ENCODE measurements at places on chromosomes 2 and 18.
A peak's percentile ranks its signal among the peaks of the same experiment; 100 is the strongest.

DNA sequence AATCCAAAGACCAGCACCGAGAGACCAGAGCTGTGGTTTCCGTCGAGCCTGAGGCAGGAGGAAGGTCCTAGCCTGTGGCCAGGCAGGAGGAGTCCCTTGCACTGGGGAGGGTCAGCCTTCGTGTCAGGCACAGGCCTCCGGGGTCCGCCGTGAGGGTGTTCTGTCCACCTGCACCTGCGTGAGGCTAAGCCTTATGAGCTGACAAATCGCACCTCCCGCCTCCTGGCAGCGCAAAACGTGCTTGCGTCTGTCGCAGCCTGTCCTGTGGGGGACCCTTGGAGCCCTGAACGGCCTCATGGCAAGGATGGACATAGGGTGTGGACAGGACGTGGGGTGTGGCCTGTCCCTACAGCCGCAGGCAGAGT, 73.3 kb downstream of the KCNG2 start:
- no peak for DNase-seq

DNA sequence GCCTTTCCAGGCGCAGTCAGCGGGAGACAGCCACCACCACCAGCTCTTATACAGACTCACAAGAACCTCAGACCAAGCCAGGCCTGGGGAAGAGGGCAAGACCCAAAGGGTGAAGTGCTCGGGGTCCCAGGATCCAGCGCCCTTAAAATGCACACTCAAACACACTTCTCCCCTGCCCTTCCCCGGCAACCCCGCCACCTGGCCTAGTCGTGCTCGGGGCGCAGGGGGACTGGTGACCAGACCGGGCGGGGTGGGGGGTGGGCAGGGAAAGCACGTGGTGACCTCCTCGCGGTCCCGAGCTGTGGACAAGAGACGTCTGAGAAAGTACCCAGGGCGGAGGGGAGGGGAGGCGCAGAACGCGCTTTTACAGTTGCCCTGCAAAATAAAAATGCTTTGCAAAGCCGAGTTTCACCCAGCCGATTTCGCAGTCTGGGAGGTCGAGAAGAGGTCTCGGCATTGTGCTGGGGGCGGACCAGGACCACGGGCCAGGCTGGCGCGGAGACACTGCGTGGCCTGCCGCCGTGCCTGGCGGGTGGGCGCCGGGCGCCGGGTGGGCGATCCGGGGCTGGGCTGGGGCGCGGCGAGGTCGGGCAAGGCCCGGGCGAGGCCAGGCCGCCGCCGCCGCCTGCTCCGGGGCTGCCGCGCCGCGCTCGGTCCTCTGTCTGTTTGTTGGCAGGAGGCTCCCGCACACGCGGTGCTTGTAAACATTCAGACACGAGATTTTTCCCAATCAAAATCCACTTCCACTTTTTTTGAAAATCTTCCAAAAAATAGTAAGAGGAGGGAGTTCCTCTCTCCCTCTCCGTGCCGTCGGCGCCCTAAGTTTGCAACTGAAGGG, 2.0 kb downstream of the BCL11A start:
- DNase-seq: no peak

- DNase-seq: no peak
Measured at GRCh38 chr2:216645636-216645950, 12.4 kb downstream of the IGFBP2 start.

- DNase-seq: no peak
Measured at GRCh38 chr2:42029639-42030199, 18.1 kb upstream of the PKDCC start.

- no peak for DNase-seq
Measured at GRCh38 chr2:58727981-58728656, 487.0 kb upstream of the FANCL start.

DNA sequence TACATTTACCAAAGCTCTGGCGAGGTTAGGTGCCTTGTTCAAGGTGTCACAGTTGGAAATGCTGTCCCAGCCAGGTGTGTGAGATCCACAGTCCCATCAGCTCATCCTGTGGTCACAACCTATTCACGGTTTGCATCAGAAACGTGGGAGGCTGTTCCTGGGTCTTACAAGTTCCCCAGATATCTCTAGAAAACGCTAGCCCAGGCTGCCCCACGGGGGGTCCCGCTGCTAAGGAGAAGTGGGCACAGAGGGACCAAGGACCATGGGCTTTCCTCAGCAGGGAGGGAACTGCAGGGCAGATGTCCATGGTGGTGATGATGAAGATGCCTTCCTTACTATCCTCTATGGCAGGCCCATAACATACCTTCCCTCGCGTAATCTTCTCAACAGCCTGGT, 649 bp downstream of the FECH start:
- peak; percentile 30 for DNase-seq

DNA sequence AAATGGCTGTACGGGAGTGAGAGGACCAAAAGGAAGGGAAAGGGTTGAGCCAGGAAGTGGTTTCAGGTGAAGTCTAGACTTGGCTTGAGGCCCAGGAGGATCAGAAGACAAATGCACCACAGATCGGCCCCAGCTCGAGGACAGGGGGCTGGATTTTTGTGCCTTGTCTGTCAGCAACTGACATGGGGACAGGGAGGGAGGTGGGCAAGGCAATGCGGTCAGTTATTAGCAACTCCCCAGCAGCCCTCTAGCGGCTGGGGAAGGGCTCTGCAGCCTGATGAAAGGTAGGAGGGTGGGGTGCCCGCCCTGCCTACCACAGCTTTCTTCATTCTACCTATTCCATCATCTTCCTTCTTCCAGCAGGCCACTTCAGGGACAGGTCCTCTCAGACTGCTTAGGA, 50.0 kb downstream of the CPO start:
- peak; percentile 23 for DNase-seq

DNA sequence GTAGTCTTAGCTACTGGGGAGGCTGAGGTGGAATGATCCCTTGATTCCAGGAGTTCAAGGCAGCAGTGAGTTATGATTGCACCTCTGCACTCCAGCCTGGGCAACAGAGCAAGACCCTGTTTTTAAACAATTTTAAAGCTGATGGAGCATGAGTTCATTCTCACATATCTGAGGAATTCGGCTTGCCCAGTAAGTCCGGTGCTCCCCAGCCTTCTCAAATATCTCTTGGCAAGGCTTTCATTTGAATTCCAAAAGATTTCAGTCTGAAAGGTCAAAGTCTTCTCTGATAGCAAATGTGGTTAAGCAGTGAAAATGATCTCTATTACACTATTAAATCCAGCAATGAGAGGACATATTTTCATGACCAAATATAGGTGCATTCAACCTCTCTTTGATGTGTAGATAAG, 27.9 kb downstream of the PIEZO2 start:
- DNase-seq: no peak

DNA sequence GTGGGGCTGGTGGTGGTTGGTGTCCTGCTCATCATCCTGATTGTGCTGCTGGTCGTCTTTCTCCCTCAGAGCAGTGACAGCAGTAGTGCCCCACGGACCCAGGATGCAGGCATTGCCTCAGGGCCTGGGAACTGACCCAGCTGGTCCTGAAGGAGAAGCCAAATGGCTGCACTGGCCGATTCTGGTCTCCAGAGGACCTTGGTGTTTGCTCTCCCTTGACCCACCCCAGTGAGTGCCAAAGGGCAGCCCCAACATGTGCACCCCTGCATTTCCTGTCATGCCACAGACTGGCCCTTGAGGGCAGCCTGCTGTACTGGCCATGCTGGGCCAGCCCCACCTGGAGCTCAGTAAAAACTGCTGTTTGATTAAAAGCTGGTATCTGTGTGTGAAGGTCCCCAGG, 2.5 kb upstream of the RNF181 start:
- DNase-seq: no peak

GRCh38 chr2:156884216-156884615, 373.3 kb upstream of the GALNT5 start:
- no peak for DNase-seq

GRCh38 chr2:224041554-224041953, 2.5 kb upstream of the SERPINE2 start:
- no peak for DNase-seq

- peak; percentile 42 for DNase-seq
Measured at GRCh38 chr18:53796040-53796729, 428.3 kb downstream of the MBD2 start.

DNA sequence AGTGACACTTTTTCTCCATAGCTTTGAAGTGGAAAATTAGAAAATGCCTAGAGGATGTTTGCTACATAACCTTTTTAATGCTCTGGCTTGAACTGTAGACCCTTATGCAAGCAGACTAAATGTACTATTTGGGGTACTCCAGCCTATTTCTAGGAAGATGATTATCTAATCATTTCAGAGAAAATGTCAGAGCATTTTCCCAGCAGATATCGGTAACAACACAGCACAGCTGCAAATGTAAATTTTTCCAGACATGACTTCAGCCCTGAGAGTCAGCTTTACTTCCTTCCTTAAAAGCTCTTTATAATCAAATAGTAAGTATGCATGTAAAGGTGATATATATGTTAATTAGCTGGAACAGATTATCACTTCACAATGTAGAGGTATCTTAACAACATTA, 1647.1 kb downstream of the SUCLG1 start:
- DNase-seq: no peak

DNA sequence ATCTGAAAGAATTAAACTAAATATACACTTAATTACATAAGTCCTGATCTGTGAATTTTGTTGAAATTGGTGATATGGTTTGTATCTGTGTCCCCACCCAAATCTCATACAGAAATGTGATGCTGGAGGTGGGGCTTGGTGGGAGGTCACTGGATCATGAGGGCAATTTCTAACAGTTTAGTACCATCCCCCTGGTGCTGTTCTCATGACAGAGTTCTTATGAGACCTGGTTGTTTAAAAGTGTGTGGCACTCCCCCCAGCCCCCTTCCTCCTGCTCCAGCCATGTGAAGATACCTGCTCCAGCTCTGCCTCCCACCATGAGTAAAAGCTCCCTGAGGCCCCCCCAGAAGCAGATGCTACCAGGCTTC, 18.7 kb downstream of the FEZ2 start:
- no peak for DNase-seq

DNA sequence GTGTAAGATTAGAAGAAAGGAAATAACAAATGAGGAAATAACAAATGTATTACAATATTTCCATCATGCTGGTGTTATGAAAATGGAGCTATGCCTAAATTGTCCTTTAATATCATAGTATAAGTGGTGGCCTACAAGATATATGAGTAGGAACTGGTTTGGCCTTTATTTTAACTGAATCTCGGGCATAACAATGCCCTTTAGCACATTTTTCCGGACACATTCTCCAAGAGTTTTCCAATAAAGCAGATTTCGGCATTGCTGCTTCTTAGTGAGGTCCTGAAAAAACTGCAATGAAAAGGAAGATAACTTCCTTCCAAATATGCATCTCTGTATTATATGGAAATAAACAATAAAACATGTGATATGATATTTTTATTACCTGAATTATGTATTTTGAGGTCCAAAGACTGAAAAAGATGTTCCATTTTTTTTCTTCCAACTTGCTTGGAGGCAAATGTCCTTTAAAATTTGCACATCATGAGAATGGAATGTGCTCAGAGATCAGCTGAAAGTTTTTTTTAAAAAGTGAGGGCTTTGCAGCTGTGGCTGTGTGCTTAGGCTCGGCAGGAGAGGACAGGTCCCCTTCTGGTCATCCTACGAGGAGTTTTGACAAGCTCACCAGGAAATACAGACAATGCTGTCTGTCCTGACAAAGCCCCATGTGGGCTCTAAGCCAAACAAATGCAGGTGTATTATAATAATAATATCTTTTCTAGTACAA, 132.3 kb upstream of the RND3 start:
- DNase-seq: no peak

DNA sequence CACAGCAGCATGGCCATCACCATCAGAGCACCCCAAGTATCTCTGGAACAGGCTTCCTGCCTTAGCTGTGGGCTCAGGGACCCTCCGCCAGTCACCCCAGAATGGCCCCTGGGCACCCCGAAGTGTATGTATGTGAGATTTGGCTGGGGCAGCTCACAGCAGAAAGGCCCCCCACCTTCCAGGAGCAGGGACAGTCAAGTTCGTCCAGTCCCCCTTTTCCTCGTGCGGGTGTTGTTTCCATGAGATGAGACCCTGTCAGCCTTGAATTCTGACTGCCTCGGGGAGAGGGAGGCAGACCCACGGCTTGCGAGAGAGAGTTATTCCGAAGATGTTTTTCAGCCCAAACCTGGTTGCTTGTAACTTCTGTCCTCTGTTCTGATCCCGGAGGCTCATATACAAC, 290.9 kb upstream of the HDAC4 start:
- no peak for DNase-seq

GRCh38 chr2:237134321-237135230, 48.9 kb downstream of the COPS8 start:
- DNase-seq: no peak

DNA sequence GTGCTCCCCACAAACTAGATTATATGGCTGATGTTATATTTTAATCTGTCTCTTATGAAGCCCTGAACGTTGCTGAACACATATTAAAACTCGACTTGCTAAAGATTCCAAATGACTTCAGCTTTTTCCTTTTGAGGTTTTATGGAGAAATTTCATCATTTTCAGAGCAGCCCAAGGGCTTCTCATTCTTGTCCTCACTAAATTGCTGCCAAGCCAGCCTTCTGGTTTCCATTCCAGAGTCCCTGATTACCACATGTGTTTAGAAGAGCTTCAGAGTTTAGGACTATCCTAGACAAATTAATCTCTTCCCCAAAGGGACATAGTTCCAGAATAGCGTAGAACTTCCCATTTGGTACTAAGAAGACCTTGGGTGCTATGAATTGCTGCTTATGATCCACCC, 77.8 kb upstream of the CCDC195 start:
- no peak for DNase-seq

- no peak for DNase-seq
Measured at GRCh38 chr18:8707556-8708300, 2.4 kb downstream of the MTCL1 start.

GRCh38 chr2:200309296-200310049, 3.0 kb downstream of the SPATS2L start:
- DNase-seq: no peak

DNA sequence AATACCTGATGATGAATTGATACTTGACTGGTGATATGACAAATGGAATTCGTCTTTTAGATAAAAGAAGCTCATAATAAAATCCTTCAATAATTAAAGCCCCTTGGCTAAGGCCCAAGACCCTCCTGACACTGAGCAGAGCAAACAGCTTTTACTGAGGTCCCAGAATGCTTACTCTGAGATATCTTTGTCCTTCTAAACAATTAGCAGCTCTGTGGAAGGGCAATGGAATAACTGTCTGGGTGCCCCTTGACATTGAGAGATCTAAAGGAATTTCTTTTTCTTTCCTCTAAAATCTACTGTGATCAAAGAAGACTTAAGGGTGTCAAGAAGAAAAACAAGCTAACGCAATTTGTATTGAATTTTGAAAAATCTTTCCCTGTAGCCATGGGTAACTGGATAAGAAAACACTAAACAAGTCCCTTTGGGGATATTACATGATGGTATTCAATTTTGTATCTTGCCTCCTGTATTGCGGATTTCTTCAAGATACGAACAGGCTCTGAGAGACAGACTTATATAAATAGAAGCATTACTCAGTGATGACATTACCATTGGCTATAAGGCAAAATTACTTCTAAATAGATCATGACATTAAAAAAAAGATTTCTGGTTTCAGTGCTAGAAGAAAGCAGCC, 128.8 kb downstream of the MREG start:
- no peak for DNase-seq

All from activated CD4-positive, alpha-beta T cell treated with anti-CD3 and anti-CD28 coated beads, Interleukin-10, Interleukin-2, amounts not matched to agents 100 ng/mL and 50 ng/mL, durations not matched to agents 16 hours and 8 hours (primary cell).